Stimulated activated CD4-positive, alpha-beta T cell treated with anti-CD3 and anti-CD28 coated beads, TNF-alpha, amount 100 ng/mL, for 48 hours (primary cell): ENCODE measurements at places on chromosomes 1 and 21.

DNA sequence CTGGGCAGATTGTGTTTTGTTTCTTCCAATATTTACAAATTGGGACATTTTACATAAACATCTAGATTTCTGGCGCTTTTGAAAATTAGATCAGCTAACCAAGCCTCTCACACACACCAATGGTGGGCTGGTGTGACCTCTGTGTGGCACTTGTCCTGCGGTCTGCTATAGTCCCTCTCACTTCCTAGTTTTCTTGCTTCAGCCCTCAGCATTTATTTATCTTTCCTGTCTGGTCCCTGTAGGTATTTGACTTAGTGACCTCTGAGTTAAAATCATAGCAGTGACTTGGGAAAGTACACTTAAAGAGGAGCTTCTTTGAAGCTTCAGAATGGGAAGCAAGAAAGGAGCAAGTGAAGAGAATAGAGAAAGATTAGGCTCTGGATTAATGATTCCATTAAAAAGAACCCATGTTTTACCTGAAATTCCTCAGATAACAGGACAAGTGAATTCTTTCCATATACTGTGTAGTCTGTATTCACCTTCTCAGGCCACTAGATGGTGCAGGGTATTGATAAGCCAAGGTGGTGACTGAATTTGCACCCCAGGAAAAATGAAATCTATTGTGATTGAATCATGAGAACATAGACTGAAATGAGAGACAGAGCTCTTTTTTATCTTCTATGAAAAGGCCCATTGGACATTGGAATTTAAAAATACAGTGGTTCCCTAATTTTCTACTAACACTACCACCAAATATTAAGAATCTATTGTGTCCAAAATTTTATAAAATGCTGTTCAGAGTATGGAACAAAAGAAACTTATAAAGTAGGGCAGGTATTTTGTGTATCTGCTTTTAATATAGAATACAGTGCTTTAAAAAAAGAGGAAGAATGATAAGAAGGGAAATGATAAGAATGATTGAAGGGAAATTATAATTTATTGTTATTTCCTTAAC, 7.1 kb upstream of the DIPK1A start:
- DNase-seq: no peak

GRCh38 chr1:160794376-160794775, 1.6 kb upstream of the LY9 start:
- DNase-seq: no peak

GRCh38 chr1:102282955-102283354, 286.2 kb upstream of the OLFM3 start:
- no peak for DNase-seq

GRCh38 chr1:34436836-34437235, 260.1 kb downstream of the C1orf94 start:
- no peak for DNase-seq

DNA sequence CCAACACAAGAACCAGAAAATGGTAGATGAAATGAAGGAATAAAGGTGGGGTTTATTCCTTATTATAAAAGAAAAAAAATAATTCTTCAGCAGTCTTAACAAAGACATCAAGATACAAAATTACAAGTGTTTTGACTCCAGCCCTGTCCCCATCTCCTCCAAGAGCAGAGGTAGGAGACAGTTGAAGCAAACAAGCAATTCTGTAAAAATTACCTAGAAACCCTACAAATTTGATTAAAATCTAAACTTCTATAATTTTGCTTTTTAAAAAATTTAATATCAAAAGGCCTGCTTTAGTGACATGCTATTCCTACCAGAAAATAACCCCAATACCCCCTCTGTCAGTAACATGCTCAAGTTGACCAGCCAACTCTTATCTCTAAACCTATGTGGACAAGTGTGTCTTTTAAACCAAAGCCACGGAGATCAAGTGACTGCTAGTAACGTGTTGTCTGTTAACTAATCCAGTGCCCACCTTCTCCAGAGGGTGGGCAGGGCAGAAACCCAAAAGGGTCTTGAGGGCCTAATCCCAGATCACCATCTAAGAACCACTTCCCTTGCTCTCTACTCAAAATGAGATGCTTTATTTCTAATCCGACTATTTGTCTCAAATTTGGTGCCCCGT, 8.4 kb downstream of the GLUL start:
- DNase-seq: no peak

DNA sequence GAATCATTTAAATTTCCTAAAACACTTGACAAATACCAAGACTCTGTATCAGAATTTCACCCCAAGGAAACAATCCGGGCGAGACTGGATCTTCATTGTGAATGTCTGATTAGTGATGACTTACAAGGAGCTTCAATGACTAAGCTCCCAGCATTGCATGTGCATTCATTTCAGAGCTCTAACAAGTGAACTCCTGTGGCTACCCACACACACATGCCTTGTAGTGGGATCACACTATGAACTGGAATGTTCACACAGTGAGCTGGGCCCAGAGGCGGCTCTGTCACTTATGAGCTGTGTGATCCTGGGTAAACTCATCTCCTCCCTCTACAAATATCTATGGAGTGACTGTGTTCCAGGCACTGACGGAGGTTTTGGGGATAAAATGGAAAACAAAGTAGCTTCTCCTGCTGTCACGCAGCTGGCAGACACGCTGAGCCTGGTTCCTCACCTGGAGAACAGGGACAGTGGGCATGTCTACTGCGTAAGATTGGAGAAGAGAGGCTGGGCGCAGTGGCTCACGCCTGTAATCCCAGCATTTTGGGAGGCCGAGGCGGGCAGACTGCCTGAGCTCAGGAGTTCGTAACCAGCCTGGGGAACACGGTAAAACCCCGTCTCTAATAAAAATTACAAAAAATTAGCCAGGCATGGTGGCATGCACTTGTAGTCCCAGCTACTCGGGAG, 56.9 kb downstream of the CLSTN1 start:
- no peak for DNase-seq

GRCh38 chr1:201374364-201374763, 3.1 kb downstream of the TNNT2 start:
- no peak for DNase-seq

DNA sequence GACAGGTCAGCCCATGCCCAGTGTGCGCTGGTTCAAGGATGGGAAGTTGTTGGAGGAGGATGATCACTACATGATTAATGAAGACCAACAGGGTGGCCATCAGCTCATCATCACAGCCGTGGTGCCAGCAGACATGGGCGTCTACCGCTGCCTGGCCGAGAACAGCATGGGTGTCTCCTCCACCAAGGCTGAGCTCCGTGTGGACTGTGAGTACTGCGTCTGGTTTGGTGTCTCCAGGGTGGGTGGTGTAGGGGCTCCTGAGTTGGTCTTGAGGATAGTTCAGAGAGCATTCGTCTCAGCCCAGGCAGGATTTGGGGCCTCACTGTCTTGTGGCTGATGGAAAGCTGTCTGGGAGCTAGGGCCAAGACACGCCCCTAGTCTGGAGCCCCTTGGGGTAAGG, 83.2 kb downstream of the TRIM11 start:
- no peak for DNase-seq

DNA sequence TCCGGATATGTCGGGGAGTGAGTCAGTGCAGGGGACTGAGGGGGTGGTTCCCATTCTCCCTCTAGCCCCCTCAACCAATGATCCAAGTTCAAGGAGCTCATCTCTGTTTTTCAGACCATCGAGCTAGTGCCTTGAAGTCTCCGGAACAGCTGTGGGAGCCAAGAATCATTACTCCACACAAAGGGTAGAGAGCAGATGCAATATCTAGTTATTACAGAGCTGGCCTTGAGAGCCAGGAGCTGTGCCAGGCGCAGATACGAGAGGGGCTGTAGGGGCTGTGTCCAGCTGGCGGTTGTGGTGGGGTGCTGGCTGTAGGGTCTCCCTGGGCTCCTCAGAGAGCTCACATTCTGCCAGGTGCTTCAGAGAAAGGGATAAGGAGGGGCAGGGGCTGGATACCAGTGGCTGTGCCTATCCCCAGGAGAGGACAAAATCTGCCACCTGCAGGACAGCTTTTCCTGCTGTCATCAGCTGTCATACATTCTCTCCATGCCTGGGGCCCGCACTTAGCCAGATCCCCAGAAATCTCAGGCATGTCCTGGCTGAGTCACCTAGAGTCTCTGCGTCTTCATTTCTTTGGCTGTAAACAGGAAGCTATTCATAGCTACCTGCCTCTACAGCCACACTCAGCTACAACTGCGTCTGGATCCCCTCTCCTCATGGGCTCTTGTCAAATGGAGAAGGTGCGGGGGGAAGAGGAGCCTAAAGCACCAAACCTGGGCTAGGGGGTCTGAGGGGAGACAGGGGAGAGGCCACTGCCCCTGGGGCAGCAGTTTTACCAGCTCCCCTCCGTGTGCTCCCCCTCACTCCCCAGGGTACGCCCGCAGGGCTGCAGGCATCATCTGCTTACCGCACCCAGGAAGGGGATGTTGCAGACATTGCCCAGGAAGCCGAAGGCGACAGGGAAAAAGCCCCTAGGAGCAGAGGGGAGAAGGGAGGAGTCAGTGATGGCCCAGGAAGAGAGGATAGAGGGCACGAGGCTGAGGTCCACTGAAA, 2.4 kb upstream of the KISS1 start:
- DNase-seq: no peak

DNA sequence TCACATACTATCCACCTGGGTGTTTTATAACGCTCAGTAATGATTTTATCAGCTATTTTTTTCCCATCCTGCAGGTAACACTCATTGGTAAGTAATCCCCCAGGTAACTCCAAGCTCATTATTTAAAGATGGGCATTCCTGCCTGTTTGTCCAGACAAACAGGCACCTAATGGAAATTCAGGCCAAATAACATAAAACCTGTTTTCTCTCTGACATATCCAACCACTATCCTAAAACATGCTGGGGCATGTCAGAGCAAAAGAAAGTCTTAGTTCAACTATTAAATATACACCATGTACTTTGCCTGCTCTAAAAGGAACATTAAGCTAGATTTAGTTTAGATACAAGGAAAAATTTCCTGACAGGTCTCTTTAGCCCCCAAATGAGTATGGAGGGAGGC, 987.7 kb downstream of the TTLL7 start:
- no peak for DNase-seq

- DNase-seq: no peak
Measured at GRCh38 chr1:164742745-164743144, 183.8 kb downstream of the PBX1 start.

DNA sequence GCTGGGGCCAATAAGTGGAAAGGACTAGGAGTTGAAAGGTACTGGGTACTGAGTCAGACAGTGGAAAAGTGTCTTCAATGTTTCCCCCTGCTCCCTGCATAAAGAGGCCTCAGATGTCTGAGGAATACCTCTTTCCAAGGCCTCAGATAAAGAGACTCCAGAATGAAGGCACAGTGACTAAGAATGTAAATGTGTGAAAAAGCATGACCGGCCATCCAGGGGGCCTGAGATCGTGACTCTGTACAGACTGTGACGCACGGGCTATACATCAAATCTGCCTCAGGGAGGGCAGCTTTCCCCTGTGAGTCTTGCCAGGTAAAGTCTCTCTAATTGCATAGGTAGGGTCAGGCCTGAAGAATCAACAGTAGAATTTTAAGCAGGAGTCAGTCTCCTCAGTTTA, 1690.5 kb downstream of the KCNT2 start:
- DNase-seq: no peak

GRCh38 chr1:194300340-194300739, 1113.9 kb upstream of the B3GALT2 start:
- no peak for DNase-seq

- peak; percentile 41 for DNase-seq
Measured at GRCh38 chr1:112803906-112804762, 89.0 kb upstream of the PPM1J start.

GRCh38 chr21:34337741-34338140, 26.1 kb upstream of the KCNE2 start:
- DNase-seq: no peak

DNA sequence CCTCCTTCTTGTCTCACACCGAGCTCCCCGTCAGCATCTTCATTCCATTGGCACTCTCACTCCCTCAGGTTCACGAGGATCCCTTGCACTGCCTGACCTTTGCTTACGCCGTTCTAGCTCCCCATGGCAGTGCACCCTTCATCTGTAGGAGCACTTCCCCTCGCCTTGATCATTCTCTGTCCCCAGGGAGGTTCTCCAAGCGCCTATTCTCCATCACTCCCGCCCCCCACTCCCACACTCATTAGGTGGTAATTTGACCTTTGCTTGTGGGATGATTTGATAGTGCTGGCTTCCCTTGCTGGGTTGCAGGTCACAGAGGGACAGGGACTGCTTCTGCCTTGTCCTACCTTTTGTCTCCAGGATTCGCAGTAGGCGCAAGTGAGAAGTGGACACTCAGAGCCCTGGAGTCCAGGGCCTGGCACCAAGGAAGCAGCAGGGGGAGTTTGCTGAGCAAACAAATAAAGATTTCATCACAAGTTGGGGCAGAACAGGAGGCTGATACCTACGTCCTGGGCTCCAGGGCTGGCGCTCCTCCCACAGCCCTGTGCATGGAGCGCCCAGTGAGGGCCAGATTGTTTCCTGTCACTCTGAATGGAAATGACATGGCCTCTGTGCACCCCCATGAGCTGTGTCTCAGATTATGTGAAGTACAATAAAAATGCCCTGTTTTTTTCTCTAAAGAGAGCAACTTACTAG, 82.0 kb upstream of the RUNX3 start:
- DNase-seq: no peak

- DNase-seq: no peak
Measured at GRCh38 chr21:38350684-38351083, 93.9 kb downstream of the KCNJ15 start.

GRCh38 chr1:17687145-17687544, 68.0 kb upstream of the ACTL8 start:
- no peak for DNase-seq

DNA sequence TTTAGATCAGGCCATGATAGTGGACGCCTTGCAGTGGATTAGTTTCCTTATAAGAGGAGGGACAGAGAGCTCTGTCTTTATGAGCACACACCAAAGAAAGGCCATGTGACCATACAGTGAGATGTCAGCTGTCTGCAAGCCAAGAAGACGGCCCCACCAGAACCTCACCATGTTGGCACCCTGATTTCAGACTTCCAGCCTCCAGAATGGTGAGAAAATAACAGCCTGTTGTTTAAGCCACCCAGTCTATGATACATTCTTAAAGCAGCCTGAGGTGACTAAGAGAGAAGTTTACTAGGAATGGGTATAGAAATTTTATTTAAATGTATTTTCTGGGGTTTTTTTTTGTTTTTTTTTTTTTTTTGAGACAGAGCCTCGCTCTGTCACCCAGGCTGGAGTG, 29.5 kb downstream of the L1TD1 start:
- DNase-seq: no peak

DNA sequence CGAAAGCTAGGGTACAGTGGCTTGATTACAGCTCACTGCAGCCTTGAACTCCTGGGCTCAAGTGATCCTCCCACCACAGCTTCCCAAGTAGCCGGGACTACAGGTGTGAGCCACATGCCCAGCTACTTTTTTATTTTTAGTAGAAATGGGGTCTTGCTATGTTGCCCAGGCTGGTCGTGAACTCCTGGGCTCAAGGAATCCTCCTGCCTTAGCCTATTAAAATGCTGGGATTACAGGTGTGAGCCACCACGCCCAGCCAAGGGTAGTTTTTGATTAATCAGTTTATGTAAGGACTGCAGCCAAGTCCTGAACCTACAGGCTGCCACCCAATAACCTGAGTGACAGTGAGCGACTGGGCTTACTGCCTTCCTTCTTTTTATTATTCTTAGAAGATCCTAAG, 88.3 kb downstream of the PIK3R3 start:
- DNase-seq: no peak

- no peak for DNase-seq
Measured at GRCh38 chr21:34567604-34568155, 47.2 kb downstream of the RCAN1 start.

GRCh38 chr1:27872059-27872801, at the start of gene THEMIS2:
Gene THEMIS2, plus strand, starts transcription at chr1:27872544. Its CDS starts 28 bp downstream, at chr1:27872572.
- peak; percentile 52 for DNase-seq
